Activated naive CD4-positive, alpha-beta T cell treated with anti-CD3 and anti-CD28 coated beads for 36 hours (primary cell): ENCODE measurements at places on chromosomes 5 and 9. TPM values are rescaled to one million over a fixed set of nuclear protein-coding genes. Genes with fewer than 3 reads are reported as not detected.
A peak's percentile ranks its signal among the peaks of the same experiment; 100 is the strongest.

LCN12 gene
- 1.9 TPM for total RNA-seq

IRX2 gene
- total RNA-seq = not detected

FST gene
- 0.36 TPM for total RNA-seq

ZMAT2 gene
- total RNA-seq = 58.8 TPM

TTC16 gene
- total RNA-seq = 0.50 TPM

CAMK4 gene
- 40.6 TPM for total RNA-seq

OR5C1 gene
- not detected for total RNA-seq

GSN gene
- 1.1 TPM for total RNA-seq

SLC34A3 gene
- total RNA-seq = not detected

CORO2A gene
- total RNA-seq = 8.2 TPM

TNFAIP8 gene
- 142 TPM for total RNA-seq

THBS4 gene
- total RNA-seq = 0.29 TPM

DNA sequence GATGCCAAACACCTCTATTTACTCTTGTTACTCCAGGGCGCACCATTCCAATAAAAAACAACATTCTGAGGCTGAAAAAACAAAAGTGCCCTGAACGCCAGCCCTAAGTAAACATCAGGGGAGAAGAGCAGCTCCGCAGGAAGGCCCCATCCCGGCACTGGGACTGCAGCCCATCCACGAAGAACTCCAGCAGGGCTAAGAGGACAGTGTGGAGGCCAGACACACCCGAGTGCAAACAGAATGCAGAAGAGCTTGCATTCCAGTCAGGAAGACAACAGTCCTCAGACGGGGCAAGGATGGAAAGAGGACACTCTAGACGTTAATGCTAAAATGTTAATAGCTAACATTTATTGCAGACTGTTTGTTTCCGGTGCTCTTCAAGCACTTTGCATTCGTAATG, 33.0 kb downstream of the FAM240B start:
- H3K27me3 ChIP-seq = peaks cover 4% of the 10 kb centered on the region
- H3K27ac ChIP-seq = no peak overlapping the region
- H3K4me3 ChIP-seq = no peak overlapping the region
- no peaks in the 10 kb centered on the region for H3K4me1 ChIP-seq
- H3K36me3 ChIP-seq = no peaks in the 10 kb centered on the region
- no peak for DNase-seq

DNA sequence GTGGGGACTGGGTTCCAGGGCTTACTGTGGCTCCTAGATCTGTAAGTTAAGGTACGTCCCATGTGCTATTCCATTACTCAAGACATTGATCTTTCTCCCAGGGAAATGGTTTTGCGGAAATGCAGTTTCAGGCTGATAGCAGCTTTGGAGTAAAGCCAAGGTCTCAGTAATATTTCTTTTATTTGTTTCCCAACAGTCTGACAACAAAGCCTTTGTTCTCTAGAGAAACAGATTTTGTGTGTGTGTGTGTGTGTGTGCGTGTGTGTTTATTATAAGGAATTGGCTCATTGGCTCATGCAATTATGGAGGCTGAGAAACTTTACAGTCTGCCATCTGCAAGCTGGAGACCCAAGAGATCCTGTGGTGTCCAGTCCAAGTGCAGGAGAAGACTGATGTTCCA, 12.1 kb upstream of the POC5 start:
- H3K27me3 ChIP-seq = peaks cover 4% of the 10 kb centered on the region
- H3K27ac ChIP-seq = no peak overlapping the region
- H3K4me3 ChIP-seq = no peak overlapping the region
- no peaks in the 10 kb centered on the region for H3K4me1 ChIP-seq
- DNase-seq = no peak

DNA sequence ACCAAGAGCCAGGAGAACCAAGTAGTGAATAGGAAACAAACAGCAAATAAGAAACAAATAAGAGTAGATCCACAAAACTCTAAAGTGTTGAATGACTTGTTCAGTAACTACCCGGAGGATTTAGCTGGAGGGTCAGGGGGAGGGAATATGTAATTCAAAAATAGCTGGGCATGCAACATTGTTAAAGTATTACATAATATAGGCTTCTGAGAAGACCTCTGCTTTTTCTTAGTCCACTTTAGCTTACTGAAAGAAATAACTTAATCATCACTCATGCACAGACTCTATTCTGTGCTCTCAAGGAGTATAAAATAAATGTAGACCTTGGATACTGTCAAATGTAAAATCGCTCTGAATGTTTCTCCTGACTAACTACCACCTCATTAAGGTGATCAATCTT, 183.2 kb upstream of the POU5F2 start:
- no peaks in the 10 kb centered on the region for H3K4me1 ChIP-seq
- H3K27me3 ChIP-seq = no peaks in the 10 kb centered on the region
- H3K27ac ChIP-seq = no peak overlapping the region
- no peak overlapping the region for H3K4me3 ChIP-seq

DNA sequence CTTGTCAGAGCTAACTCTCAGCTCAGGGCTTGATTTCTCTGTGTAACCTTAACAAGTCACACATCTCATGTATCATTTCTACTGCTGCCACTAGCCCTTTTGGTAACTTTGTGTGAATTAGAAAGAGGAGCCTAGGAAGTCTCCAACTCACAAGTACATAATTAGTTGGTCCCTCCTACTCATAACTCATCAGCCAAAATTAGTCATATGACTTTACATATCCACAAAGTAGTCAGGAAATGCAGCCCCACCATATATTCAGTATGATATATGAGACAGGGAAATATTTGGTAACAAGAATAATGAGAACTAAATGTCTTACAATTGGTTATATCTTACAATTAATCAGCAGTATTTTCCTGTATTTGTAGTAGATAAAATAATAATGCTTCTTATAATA, 250.2 kb downstream of the SH3GL2 start:
- H3K4me1 ChIP-seq = no peaks in the 10 kb centered on the region
- DNase-seq = no peak
- no peak overlapping the region for H3K4me3 ChIP-seq
- H3K36me3 ChIP-seq = no peaks in the 10 kb centered on the region
- no peak overlapping the region for H3K27ac ChIP-seq

GRCh38 chr5:177123789-177124485, 9.6 kb upstream of the NSD1 start:
- H3K4me3 ChIP-seq = no peak overlapping the region
- no peaks in the 10 kb centered on the region for H3K27me3 ChIP-seq
- H3K36me3 ChIP-seq = no peaks in the 10 kb centered on the region

DNA sequence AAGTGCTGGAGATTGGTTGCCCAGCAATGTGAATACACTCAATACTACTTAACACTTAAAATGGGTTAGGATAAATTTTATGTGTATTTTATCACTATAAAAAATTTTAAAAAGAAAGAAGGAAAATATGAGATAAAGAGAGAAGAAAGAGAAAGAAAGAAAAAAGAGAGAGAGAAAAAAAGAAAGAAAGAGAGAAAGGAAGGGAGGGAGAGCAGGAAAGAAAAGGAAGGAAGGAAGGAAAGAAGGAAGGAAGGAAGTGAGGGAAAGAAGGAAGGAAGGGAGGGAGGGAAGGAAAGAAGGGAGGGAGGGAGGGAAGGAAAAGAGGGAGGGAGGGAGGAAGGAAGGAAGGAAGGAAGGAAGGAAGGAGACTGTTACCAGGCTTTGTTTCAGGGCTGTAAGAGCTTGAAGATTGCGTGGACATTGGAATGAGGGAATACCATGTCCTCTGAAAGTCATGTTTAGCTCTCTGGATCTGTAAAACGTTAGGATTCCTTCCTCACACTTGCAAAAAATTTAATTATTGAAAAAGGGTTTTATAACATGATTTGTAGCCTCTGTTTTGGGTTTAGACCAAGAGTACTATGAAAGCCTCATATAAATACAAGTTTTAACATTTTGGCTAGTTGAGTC, 152.3 kb upstream of the DAP start:
- no peak overlapping the region for H3K4me3 ChIP-seq
- H3K4me1 ChIP-seq = no peaks in the 10 kb centered on the region
- peaks cover 13% of the 10 kb centered on the region for H3K27me3 ChIP-seq
- no peak overlapping the region for H3K27ac ChIP-seq
- H3K36me3 ChIP-seq = no peaks in the 10 kb centered on the region

GRCh38 chr9:95142315-95142714, 175.2 kb downstream of the FANCC start:
- H3K27me3 ChIP-seq = no peaks in the 10 kb centered on the region
- DNase-seq = no peak
- H3K4me1 ChIP-seq = no peaks in the 10 kb centered on the region
- H3K36me3 ChIP-seq = peaks cover 2% of the 10 kb centered on the region
- H3K27ac ChIP-seq = no peak overlapping the region

GRCh38 chr5:106699198-106699597, 971.5 kb downstream of the EFNA5 start:
- DNase-seq = no peak
- no peaks in the 10 kb centered on the region for H3K36me3 ChIP-seq
- H3K4me3 ChIP-seq = no peak overlapping the region
- no peak overlapping the region for H3K27ac ChIP-seq
- H3K27me3 ChIP-seq = no peaks in the 10 kb centered on the region

- H3K4me3 ChIP-seq = peak overlapping the region; percentile 14
- peak; percentile 84 for DNase-seq
- peaks cover 2% of the 10 kb centered on the region for H3K27me3 ChIP-seq
- H3K36me3 ChIP-seq = no peaks in the 10 kb centered on the region
These were observed 159.3 kb downstream of the RGS3 start for GRCh38 chr9:113622600-113623400.

DNA sequence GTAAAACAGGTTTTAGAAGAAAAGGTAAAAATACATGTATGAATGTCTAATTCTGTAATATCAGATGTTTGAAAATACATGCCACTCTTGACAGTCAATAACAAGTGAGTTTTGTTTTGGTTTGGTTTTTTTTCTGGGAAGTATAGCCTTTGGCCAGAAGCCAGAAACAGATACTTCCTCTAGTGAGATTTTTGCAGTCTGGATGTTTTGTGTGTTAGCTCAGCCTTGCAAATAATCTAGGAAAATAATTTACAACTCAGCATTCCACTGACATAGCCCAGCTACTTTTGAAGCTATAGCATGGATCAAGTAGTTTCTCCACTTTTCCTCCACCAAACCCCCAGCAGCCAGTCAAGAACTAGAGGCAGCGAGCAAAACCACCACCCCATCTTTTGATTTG, 56.7 kb downstream of the SLC1A1 start:
- H3K4me1 ChIP-seq = peaks cover 44% of the 10 kb centered on the region
- no peaks in the 10 kb centered on the region for H3K36me3 ChIP-seq
- no peaks in the 10 kb centered on the region for H3K27me3 ChIP-seq
- no peak overlapping the region for H3K4me3 ChIP-seq
- no peak overlapping the region for H3K27ac ChIP-seq

DNA sequence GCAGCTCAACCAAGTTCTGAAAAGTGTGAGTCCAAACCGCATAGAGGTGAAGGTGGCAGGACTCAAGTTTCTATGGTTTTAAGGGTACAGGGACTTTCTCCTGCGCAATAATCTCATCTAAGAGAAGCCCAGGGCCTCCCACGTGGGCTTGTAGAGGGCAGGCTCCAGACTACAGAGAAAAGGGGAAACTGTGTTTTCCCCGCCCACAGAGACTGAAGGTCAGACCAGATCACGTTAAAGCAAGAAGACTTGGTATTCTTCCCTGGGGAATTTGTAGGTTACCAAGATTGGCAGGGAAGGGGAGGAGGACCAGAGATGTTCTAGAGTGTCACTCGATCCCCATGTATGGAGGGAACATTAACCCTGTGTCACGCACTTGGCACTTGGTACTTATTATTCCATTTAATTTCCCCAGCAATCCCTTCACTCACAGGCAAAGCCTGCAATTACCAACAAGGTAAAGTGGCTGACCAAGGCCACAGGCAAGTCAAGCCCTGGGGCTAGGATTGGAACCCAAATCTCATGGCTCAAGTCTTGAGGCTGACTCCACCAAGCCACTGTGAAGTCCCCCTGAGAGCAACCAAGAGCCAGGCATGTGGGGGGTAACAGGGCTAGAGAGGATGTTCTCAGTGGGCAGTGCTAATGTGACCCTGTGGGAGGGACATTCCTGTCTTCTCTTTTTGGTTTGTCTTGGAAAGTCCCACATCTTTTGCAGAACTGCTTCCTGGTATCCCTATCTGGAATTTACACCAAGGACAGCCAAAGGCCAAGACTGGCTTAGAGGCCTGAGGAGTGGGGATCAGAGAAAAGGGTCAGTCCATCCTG, 18.3 kb upstream of the NEK6 start:
- peaks cover 14% of the 10 kb centered on the region for H3K4me1 ChIP-seq
- H3K27me3 ChIP-seq = peaks cover 27% of the 10 kb centered on the region
- no peak overlapping the region for H3K27ac ChIP-seq
- DNase-seq = no peak

GRCh38 chr9:79555474-79556089, 16.2 kb upstream of the TLE4 start:
- H3K36me3 ChIP-seq = no peaks in the 10 kb centered on the region
- no peaks in the 10 kb centered on the region for H3K27me3 ChIP-seq
- no peak overlapping the region for H3K4me3 ChIP-seq
- no peak for DNase-seq
- no peak overlapping the region for H3K27ac ChIP-seq

GRCh38 chr9:100601216-100601615, 23.3 kb downstream of the CAVIN4 start:
- no peaks in the 10 kb centered on the region for H3K27me3 ChIP-seq
- DNase-seq = peak; percentile 61
- peaks cover 15% of the 10 kb centered on the region for H3K4me1 ChIP-seq
- no peaks in the 10 kb centered on the region for H3K36me3 ChIP-seq
- no peak overlapping the region for H3K27ac ChIP-seq

- peaks cover 18% of the 10 kb centered on the region for H3K36me3 ChIP-seq
- H3K27ac ChIP-seq = peak overlapping the region; percentile 69
- H3K4me3 ChIP-seq = peak overlapping the region; percentile 88
- H3K4me1 ChIP-seq = peaks cover 38% of the 10 kb centered on the region
These were observed 1.1 kb upstream of the PDCD6 start for GRCh38 chr5:270340-270739.

GRCh38 chr9:105662184-105663104, at the start of gene TAL2:
Gene TAL2, plus strand, starts transcription at chr9:105662457. Its CDS starts 40 bp downstream, at chr9:105662497.
- no peak for DNase-seq
- H3K27me3 ChIP-seq = peaks cover 13% of the 10 kb centered on the region
- no peaks in the 10 kb centered on the region for H3K4me1 ChIP-seq
- H3K27ac ChIP-seq = no peak within 1 kb of the TSS
- H3K36me3 ChIP-seq = no peaks in the 10 kb centered on the region
- no peak within 1 kb of the TSS for H3K4me3 ChIP-seq

DNA sequence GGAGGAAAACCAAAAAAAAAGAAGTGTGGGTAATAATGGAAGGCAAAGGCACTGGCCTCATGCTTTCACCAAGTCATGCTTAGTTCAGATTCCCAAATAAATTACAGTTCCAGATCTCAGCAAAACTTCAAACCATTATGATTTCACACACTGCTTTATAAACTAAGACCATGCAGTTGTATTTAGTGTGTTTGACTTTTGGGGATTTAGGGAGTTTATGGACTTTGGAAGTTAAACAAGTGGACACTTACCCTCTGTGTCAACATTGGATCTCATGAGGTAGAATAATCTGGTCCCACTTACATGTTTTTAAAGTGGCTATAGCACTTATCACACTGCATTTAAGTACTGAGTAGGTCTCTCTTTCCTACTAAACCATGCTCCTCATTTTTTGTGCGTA, 3.7 kb downstream of the DNAJC25 start:
- no peak overlapping the region for H3K4me3 ChIP-seq
- DNase-seq = no peak
- H3K4me1 ChIP-seq = peaks cover 42% of the 10 kb centered on the region
- H3K36me3 ChIP-seq = peaks cover 12% of the 10 kb centered on the region
- H3K27me3 ChIP-seq = no peaks in the 10 kb centered on the region
